Activated T-helper 1 cell treated with Interleukin-2 at 50 U/mL for 16 hours (primary cell): ENCODE measurements at places on chromosomes 4 and X.

GRCh38 chrX:25020905-25021449 lies 5.2 kb upstream of the ARX start:
- DNase-seq = no peak

DNA sequence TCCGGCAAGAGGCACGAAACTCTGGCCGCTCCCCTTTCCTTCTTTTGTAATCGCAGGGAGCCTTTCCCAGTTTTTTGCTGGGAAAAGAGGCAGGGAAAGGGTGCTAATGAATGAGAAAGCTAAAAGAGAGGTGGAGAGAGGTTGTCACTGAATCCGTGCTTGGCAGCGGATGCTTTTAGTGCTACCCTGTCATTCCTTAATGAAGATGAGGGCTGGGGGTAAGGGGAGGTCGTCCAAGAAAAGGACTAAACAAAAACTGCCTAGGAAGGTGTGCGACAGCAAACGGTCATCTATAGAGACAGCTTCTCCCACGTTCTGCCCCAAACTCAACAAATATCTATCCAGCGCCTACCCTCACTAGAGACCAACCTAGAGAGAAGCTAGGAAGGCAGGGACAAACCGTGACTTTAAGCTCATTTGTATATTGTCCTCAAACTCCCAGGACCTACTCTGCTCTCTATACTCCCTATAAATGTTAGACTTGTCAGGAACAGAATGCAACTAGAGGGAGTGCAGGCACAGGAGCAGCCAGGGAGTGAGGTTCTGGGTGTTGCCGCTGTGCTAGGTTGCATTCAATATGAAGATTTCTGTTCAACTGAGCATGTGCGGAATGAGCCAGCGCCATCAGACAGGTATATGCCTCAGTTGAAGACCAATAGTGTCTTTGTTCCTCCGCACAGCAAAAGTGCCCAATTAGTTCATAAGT lies 777 bp upstream of the CASK start:
- DNase-seq = no peak

DNA sequence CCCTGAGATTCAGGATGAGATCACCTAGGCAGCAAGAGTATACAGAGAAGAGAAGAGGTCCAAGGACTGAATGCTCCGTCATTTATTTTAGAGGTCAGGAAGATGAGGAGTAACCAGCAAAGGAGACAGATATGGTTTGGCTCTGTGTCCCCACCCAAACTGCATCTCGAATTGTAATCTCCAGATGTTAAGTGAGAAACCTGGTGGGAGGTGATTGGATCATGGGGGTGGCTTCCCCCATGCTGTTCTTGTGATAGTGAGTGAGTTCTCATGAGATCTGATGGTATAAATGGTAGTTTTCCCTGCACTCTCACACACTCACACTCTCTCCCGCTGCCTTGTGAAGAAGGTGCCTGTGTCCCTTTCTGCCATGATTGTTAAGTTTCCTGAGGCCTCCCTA lies 60.8 kb downstream of the MID1IP1 start:
- no peak for DNase-seq

- DNase-seq = no peak
Measured at GRCh38 chrX:46044486-46044885, 500.7 kb downstream of the ZNF674 start.

- DNase-seq = no peak
Measured at GRCh38 chr4:24937917-24938281, 25.1 kb upstream of the CCDC149 start.

- no peak for DNase-seq
Measured at GRCh38 chrX:49767236-49767635, 61.9 kb upstream of the PAGE4 start.

- DNase-seq = peak; percentile 87
Measured at GRCh38 chr4:70687821-70688794, at the start of gene UTP3. TSS of gene UTP3 (plus strand) at chr4:70688532. CDS start at chr4:70688678, 146 bp downstream.

- DNase-seq = no peak
Measured at GRCh38 chr4:52377563-52377962, 281.5 kb downstream of the USP46 start.

GRCh38 chrX:48702716-48703115 lies 6.2 kb downstream of the SUV39H1 start:
- no peak for DNase-seq

- no peak for DNase-seq
Measured at GRCh38 chrX:50787099-50787498, 26.9 kb downstream of the SHROOM4 start.

- no peak for DNase-seq
Measured at GRCh38 chr4:8831221-8832112, 40.2 kb downstream of the HMX1 start.

- DNase-seq = peak; percentile 53
Measured at GRCh38 chr4:6916587-6917460, 7.2 kb downstream of the TBC1D14 start.

- DNase-seq = no peak
Measured at GRCh38 chr4:143407888-143408287, 71.2 kb downstream of the GAB1 start.

DNA sequence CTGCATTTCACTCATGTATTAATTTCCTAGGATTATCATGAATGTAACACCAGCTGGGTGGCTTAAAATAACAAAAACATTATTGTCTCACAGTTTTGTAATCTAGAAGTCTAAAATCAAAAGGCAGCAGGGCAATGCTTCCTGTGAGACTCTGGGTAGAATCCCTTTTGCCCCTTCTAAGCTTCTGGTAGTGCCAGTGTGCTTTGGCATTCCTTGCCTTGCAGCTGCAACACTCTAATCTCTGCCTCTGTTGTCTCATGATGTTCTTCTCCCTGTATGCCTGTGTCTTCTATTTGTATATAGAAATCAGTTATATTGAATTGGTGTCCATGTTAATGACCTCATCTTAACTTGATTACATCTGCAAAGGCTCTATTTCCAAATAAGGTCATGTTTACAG lies 1117.3 kb downstream of the PCDH18 start:
- DNase-seq = no peak

GRCh38 chrX:97367125-97367524 lies 483.4 kb downstream of the RPA4 start:
- DNase-seq = no peak

DNA sequence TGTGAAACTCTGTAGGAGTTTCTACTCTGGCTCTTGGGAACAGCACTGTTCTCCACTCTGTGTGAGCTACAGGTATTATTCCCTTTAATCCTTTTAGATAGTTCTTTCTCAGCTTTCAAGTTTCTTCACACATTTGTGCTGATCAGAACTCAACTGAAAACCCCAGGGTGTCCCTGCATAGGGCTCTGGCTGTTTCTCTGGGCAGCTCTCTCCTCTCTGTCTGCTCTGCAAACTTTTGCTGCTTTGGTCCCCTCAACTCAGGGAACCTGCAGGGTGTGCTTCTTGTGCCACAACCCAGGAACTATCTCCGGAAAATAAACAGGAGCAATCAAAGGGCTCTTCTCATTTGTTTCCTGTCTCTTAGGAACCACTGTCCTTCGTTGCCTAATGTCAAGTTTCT lies 196.6 kb upstream of the GABRA2 start:
- DNase-seq = no peak

GRCh38 chr4:128558896-128559679 lies 250.4 kb upstream of the JADE1 start:
- no peak for DNase-seq

GRCh38 chrX:1417921-1418771 lies 26.2 kb upstream of the SLC25A6 start:
- DNase-seq = no peak

- no peak for DNase-seq
Measured at GRCh38 chr4:87574996-87575395, 33.3 kb upstream of the DSPP start.

DNA sequence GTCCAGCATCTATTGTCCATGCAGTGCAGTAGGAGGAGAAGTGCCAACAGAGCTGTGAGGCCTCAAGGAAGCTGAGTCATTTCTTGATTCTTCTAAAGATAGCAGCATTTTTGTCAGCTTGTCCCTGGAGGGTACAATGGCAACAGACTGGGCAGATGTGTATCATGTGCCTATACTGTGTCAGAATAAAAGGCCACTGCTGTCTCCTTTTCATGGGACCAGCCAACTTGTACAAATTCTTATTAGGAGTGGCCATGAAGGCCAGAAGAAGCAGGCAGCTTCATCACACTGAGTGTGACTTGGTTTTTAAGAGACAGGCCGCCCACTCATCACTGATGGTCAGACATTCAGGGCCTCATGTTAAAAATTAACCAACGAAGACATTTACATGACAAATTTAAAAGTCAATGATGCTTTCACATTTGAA lies 185.0 kb upstream of the FAM241A start:
- DNase-seq = no peak

DNA sequence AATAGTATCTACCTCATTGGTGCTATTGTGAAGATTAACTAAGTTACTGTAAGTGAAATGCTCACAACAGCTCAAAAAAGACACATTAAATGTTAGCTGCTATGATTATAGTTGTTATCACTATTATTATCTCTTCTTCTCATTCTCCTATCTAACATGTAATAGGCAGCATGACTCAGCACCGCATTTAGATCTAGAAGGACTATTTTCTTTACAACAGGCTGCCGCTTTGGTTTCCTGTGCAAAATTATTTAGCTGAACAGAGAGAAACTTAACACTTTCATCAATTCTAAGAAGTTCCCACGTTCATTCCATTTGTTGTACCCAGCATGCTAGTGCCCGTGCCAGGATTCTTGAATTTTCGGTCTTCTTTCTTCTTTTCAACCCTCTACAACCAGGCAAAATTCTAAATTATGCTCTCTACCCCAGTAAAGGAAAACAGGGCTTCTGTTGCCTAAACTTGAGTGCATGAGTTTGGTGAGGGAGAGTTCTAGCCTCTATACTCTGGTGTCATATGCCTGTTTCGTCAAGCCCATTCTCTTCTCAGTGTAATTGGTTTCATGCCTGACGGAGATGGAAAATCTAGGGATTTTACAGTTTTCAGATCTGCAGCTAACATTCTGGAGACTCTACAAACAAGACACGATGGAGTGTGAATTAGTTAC lies 378.9 kb downstream of the PPP1R2C start:
- no peak for DNase-seq

GRCh38 chr4:97761445-97762114 lies 381.7 kb downstream of the STPG2 start:
- no peak for DNase-seq

- DNase-seq = no peak
Measured at GRCh38 chr4:56995525-56995924, 16.8 kb downstream of the POLR2B start.

GRCh38 chr4:61866378-61867030 lies 666.4 kb downstream of the ADGRL3 start:
- no peak for DNase-seq

DNA sequence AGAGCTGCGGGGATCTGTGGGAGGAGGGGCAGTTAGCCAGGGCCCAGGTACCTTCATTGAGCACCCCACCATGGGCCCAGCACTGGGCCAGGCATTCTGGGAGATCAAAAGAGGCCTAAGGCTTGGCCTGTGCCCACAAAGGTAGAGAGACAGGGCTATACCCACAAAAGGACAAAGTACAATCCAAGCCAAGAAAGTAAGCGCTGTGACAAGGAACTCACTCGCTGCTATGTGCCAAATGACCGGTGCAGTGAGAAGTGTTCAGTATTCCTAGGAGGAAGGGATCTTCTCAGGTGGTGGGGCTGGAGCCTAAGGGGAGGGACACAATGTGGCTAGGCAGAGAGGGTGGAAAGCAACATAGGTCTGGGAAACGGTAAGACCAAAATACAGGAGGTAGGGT lies 8.8 kb upstream of the FRMPD3 start:
- DNase-seq = no peak

GRCh38 chrX:104108955-104109354 lies 3.4 kb upstream of the ZCCHC18 start:
- no peak for DNase-seq

GRCh38 chrX:153539171-153539978 lies 21.9 kb downstream of the ATP2B3 start:
- peak; percentile 33 for DNase-seq

DNA sequence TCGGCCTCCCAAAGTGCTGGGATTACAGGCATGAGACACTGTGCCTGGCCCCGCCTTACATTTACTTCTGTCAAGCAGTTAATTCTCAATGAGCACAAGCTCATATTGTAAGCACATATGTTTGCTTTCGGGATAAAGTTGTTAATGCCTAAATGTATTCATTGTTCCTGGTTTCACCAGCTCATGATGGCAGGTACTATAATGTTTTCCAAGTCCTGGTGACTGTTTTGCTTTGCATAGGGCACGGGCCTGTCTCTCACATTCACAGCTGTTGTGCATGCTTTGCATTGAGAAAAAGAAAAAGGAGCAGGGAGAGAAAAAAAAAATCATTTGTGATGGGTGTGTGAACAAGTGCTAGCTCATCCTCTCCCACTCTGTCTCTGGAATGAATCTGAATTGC lies 661.2 kb upstream of the TENM3 start:
- no peak for DNase-seq

GRCh38 chr4:73593631-73594241 lies 26.5 kb downstream of the RASSF6 start:
- no peak for DNase-seq

GRCh38 chr4:149718500-149718899 lies 97.1 kb downstream of the IQCM start:
- no peak for DNase-seq

- no peak for DNase-seq
Measured at GRCh38 chrX:149497626-149498025, 7.5 kb downstream of the IDS start.

DNA sequence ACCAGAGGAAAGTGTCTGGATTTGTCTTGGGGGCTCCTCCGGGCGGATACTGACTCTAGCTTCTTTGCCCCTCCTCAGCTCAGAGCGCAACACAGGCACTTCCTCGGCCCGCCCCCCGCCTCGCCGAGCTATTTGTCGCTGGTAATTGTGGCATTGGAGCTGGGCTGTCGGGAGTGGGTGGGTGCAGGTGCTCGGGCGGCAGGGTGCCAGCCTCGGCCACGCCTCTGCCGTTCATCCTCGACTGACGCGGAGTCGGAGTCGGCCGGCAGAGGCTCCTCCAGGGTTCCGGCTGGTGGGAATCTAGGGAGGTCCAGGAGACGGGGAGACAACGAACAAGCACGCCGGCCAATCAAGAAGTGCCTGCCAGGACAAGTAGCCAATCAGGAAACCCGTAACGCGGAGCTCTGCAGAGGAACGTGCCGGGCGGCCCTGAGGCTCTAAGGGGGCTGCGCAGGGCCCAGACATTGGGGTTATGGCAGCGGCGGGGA lies 3.9 kb upstream of the SYN1 start:
- DNase-seq = peak; percentile 11

GRCh38 chrX:71954458-71954857 lies 43.8 kb downstream of the NHSL2 start:
- no peak for DNase-seq

DNA sequence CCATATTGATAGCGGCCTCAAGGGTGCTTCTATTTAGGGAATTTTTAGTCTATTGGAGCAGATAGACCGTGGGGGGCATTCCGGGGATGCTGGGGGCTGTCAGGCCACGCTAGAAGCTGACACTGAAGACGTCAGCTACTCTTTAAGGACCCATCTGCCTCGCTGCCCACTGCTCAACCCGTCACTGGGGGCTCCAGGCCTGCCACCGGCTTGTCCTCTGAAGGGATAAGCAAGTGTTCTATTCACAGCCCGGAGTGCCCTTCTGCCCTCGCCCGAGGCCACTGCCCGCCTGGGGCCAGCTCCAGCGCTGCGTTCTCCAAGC lies 679 bp upstream of the MSL3 start:
- no peak for DNase-seq

DNA sequence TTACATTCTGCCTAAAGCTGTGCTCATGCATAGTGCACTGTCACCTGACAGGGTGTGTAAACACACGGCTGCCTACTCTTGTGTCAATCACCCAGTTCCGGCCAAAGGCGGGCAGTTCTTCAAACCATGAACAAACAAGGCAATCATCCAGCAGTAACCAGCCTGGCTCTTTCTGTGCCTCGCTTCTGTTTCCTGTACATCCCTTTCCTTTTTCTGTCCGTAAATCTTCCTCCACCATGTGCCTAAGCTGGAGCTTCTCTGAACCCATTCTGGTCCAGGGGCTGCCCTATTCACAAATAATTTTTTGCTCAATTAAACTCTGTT lies 60.8 kb upstream of the CBR4 start:
- no peak for DNase-seq
